ENCODE measurements at places on chromosomes 4 and X. TPM values are rescaled to one million over a fixed set of nuclear protein-coding genes. Genes with fewer than 3 reads are reported as not detected.

GRCh38 chr4:123616951-123617461 lies 220.4 kb downstream of the SPRY1 start:
- peak; percentile 58 for DNase-seq

GRCh38 chr4:80096175-80096850 lies 23.3 kb upstream of the ANTXR2 start:
- DNase-seq, result no peak

DNA sequence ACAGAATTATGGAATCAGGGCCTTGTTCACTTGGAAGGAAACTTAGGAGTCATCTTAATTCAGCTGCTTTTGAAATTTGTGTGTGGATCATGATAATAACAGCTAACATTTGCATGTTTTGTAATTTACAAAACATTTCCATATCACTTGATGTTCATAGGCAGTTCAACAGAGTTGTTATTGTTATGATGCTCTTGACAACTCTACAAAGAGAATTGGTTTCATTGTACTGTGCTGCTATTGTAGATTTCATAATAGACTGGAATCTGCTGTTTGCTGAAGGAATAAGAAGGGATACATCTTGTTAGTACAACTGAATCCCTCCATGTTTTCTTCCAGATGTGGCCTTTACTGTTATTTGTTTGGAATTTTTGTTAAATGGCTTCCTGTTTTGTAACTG lies 83.5 kb downstream of the CNKSR2 start:
- no peak for DNase-seq

DNA sequence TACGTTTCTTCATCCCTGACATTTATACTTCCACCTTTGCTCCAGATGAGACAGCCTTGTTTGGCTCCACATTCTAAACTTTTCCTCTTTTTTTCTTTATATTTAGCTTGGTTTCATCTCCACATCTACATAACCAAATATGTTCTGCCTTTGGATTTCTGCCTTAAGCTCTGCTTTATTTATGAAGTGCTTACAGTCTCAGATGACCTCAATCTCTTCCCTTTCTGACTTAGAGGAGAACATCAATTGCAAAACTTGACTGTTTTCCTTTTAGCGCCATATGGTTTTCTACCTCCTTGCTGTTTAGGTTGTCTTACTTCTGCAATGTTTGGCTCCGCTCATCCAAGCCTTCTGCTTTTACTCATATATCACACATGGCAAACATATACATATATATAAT lies 7.5 kb downstream of the ASB5 start:
- no peak for DNase-seq

- no peak for DNase-seq
Measured at GRCh38 chr4:145843148-145843547, 95.5 kb downstream of the ZNF827 start.

DNA sequence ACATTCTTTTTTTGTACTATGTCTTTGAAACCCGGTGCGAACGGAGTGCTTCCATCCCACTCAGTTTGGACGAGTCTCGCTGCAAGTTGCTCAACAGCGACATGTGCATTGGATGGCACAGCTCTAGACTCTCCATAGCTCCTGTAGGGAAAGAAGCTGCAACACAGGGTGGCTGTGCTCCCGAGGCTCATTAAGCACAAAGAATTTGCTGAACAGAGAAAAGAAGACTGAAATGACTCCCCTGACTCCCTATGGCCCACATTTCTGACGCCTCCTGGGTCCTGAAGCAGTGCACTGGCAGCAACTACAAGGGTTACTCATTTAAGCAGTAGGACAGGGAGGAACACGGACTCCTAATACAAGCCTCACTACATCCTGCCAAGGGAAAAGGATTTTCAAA lies 127.4 kb downstream of the SH3RF1 start:
- DNase-seq, result no peak

DNA sequence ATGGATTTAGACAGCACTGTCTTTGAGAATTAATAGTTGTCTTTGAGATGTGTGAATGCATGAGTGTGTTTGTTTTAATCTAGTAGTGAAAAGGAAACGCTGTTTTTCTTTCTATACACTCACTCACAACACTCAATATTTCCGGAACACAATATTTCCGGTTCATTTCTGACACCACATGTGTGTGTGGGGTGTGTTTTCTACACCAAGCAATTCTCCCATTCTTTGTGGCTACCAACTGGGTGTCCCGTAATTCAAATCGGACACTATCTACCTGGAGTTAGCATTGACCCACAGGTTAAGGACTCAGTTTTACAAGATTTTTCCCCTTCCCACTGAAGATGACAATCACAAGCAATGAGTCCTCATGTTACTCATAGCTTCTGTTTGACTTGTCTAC lies 113.9 kb downstream of the SNCA start:
- DNase-seq, result no peak

- no peak for DNase-seq
Measured at GRCh38 chr4:165448700-165449099, 69.9 kb downstream of the CPE start.

- no peak for DNase-seq
Measured at GRCh38 chr4:118005883-118006282, 28.4 kb upstream of the NDST3 start.

GRCh38 chr4:99408346-99408745 lies 26.8 kb downstream of the ADH7 start:
- no peak for DNase-seq

GRCh38 chrX:41522671-41523070 lies 75.5 kb downstream of the NYX start:
- DNase-seq, result no peak

GRCh38 chr4:189974056-189974455 lies 33.4 kb downstream of the FRG1 start:
- no peak for DNase-seq

DNA sequence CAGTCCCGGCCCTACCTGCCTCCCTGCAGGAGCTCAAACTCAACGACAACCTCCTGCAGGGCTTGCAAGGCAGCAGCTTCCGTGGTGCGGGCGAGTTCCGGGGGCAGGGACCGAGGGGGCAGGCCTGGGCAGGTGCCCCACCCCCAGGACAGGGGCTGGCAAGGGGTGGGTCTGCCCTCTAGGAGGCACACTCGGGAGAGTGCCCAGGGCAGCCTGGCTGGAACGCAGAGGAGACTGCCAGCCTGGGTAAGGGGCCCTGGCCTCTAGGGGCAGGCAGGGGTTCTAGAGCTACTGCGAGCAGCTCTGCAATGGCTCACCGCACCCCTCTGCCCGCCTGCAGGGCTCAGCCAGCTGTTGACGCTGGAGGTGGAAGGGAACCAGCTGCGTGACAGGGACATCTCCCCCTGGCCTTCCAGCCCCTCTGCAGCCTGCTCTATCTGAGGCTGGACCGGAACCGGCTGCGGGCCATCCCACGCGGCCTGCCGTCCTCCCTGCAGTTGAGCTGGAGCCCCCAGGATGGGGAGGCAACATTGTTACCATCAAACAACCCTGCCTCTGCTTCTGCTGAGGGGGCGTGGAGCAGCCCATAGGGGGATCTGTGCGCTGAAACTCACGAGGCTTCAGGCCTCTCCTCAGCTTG lies 12.1 kb upstream of the HAUS7 start:
- no peak for DNase-seq

DNA sequence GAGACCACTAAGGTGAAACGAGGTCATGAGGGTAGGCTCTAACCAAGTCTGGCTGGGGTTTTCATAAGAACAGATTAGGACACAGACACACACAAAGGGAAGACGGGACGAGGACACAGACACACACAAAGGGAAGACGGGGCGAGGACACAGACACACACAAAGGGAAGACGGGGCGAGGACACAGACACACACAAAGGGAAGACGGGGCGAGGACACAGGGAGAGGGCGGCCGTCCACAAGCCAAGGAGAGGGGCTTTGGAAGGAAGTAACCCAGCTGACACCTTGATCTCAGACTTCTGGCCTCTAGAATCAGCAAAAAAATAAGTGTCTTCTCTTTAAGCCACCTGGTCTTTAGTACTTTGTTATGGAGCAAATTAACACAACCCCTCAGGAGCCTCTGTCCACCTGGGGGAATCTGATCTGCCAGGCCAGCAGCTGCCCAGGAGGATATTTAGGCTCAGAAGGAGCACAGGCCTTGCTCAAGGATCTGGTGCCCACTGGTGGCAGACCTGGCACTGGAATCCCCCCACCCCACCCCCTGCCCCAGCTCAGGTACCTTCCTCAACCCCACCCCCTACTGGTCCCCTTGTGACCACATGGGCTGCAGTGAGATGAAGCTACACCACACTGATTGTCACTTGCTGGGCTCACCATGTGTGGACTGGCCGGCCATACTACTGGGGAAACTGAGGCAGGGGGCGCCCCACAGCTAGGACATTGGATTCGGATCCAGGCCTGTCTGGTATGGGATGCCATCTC lies 2.8 kb downstream of the ABLIM2 start:
- no peak for DNase-seq

- DNase-seq, result no peak
Measured at GRCh38 chr4:138951764-138952163, 63.8 kb upstream of the NOCT start.

- no peak for DNase-seq
Measured at GRCh38 chrX:4830880-4831557, 1117.6 kb upstream of the PRKX start.

GRCh38 chrX:71996136-71996535 lies 85.5 kb downstream of the NHSL2 start:
- no peak for DNase-seq

DNA sequence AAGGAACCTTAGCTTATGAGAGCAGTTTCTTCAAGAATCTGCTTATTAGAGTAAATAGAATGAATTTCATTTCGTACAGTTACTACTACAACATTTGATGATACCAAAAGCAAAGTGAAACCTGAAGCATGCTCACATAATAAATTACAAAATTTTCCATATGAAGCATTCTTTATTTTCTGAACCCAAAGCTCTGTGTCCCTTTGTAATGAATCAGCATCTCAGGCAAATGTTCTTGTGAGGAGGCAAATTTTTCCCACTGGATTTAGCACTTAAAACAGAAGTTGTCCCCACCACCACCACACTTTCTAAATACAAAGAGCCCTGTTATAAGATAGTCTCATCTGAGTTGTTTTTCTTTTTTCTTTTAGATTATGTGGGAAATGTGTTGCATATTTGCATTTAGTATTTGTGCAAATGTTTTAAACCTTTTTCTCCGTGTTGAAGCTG lies 70.7 kb upstream of the NFKB1 start:
- no peak for DNase-seq

DNA sequence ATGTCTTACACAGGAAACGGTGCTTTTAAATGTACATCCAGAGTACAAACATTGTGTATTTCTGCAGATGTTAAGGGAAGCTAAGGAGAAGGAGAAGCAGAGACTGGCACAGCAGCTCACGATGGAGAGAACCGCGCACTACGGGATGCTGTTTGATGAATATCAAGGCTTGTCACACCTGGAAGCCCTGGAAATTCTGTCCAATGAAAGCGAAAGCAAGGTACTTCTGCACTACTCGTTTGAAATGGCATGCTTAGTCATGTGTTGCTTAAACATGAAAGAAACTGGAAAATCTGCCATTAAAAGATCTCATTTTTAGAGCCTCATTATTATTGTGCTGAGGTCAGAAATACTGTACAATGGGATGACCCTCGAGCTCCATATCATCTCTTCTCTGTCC lies 47.2 kb downstream of the FAM114A1 start:
- no peak for DNase-seq

The AP1AR gene
- polyA plus RNA-seq, result 41.3 TPM

The OPHN1 gene
- 8.1 TPM for polyA plus RNA-seq

The UGT2A1 gene
- 0.23 TPM for polyA plus RNA-seq

The CENPVL3 gene
- 1.5 TPM for polyA plus RNA-seq

The GJB1 gene
- polyA plus RNA-seq, result 55.6 TPM

The ARHGAP6 gene
- polyA plus RNA-seq, result 15.4 TPM
